T47D (cell line): ENCODE measurements at places on chromosomes 3 and 15.

GRCh38 chr3:49675912-49676311, 1.8 kb downstream of the APEH start:
- no peak for DNase-seq

DNA sequence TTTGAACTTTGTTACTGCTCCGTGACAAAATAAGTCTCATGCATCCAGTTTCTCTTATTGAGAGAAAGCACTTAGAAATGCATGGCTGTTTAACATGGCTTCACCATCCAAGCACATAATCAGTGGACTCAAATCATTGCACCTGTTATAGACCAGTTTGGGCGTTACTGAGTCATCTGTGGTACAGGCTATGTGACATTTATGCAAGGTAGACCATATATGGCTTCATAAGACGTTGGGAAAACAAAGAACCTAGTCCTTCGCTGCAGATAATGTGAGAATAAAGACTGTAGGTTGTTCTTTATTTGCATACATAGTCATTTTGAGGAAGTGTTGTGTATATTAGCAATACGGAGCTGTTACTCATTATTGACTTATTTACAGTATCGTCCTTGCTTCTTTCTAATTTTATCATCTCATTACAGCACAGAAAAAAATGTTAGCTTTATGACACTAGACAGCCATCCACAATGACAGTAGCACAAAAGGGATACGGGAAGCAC, 374.7 kb downstream of the IL5RA start:
- DNase-seq, result no peak

GRCh38 chr3:2826453-2826852, 283.7 kb downstream of the IL5RA start:
- DNase-seq, result no peak

DNA sequence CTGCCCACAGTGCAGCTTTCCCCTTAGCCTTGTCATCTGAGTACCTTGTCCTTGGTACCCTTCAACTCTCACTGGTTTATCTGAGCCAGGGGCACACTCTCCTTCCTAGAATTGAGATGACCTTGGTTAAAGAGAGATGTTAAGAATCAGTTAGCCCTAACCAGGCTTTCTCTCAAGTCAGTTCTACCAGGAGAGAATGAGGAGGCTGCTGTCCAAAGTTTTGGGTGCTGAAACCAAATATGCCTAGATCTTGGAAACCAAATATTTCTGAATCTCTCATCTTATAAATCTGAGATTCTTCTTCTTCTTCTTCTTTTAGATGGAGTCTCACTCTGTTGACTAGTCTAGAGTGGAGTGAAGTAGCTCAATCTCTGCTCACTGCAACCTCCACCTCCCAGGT, 12.0 kb upstream of the CTXND1 start:
- peak; percentile 54 for DNase-seq

DNA sequence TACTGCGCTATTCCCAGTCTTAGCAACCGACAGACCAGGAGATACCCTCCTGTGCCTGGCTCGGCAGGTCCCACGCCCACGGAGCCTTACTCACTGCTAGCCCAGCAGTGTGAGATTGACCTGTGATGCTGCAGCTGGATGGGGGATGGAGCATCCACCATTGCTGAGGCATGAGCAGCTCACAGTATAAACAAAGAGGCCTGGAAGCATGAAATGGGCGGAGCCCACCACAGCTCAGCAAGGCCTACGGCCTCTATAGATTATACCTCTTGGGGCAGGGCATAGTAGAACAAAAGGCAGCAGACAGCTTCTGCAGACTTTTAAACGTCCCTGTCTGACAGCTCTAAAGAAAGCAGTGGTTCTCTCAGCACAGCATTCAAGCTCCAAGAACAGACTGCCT, 160.3 kb downstream of the ANXA2 start:
- DNase-seq, result no peak

DNA sequence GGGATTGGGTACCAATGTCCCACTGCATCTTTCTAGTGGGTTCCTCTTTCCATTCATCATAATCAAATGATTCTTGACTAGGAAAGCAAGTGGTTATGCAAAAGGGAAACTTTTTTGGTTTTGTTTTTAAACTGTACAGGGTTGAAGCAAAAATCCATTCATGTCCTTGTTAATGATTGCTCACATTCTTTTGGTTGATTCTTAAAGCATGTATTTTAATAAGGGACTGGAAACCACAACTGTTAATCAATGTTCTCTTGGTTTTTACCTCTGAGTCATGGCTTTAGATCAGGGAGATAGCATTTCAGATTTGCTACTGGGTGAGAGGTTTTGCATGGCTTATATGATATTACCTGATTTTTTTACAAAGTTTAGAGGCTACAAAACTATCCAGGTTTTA, 371.7 kb upstream of the RGMA start:
- DNase-seq, result no peak

- DNase-seq, result no peak
Measured at GRCh38 chr3:55570271-55570711, 83.2 kb upstream of the WNT5A start.

DNA sequence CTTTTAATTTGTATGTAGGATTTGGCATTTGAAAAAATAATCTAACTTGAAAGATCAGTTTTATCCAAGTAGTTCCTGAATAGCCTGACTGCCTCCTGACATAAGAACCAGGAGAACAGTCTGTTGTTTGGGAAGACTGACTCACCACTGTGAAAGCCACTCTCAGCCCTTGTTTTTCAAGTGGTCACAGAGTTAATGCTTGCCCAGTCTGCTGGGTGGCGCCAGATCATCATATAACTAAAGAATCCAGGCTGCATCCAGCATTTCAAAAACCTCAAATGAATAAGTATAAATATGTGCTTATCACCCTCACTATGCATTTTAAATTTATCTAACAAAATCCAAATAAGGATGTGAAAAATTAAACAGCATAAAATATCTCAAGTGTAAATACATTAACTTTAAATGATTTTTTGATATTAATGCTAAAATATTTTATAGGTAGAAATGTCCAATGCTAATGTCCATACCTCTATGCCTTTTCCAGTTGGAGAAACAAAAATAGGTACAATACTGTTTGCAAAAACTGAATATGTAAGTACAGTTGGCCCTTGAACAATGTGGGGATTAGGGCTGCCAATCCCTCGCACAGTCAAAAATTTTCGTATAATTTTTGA, 26.9 kb upstream of the ZBBX start:
- DNase-seq, result peak; percentile 46

GRCh38 chr3:184135149-184135910, at the start of gene EIF2B5:
EIF2B5 (plus strand) TSS chr3:184135358; CDS start chr3:184135386, 28 bp downstream.
- DNase-seq, result peak; percentile 76

DNA sequence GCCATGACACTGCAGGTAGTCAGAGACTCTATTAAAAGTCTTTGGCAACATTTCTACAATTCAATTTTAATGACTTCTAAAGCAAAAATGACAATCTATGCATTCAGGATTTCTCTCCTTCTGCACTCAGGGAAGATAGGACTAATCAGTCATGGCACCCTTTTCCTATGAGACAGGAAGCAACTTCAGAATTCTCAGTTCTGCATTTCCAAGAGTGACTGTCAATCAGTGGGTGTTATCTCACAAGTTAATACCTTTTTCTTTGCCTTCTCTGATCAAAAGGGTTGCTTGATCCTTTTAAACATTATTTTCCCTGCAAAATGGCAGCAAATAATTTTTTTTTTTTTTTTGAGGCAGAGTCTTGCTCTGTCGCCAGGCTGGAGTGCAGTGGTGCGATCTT, 7.8 kb upstream of the ICE2 start:
- no peak for DNase-seq

- peak; percentile 60 for DNase-seq
Measured at GRCh38 chr3:15206662-15207576, 873 bp downstream of the CAPN7 start.

DNA sequence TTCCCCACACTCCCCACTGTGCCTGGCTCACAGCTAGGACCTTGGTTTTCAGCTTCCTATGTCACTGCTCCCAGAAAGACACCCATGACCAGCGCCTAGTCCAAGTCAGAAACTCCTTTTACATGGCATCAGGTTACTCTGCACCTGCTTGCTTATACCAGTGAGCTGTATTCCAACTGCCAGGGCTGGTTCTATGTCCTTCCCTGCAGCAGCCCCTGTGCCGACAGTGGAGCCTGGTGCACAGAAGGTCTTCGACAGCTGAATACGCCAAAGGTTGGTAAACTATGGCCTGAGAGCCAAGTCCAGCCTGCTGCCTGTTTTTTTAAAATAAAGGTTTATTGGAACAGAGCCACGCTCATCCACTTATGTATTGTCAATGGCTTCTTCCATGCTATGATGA, 102.5 kb downstream of the IQSEC1 start:
- no peak for DNase-seq

- no peak for DNase-seq
Measured at GRCh38 chr3:51703068-51703760, 3.7 kb upstream of the GRM2 start.

- DNase-seq, result no peak
Measured at GRCh38 chr3:113441051-113441770, at the start of gene CFAP44. CFAP44 (minus strand) TSS chr3:113441493; CDS start chr3:113433664, 7,829 bp downstream.

GRCh38 chr15:89489376-89489775, 7.0 kb downstream of the RHCG start:
- no peak for DNase-seq

GRCh38 chr3:54557538-54558428, 370.1 kb downstream of the LRTM1 start:
- no peak for DNase-seq

- DNase-seq, result no peak
Measured at GRCh38 chr3:138448631-138449030, 14.2 kb downstream of the ESYT3 start.

GRCh38 chr3:163462446-163462845, 1615.8 kb downstream of the SI start:
- no peak for DNase-seq

- no peak for DNase-seq
Measured at GRCh38 chr15:48916721-48917120, 38.8 kb downstream of the EID1 start.

DNA sequence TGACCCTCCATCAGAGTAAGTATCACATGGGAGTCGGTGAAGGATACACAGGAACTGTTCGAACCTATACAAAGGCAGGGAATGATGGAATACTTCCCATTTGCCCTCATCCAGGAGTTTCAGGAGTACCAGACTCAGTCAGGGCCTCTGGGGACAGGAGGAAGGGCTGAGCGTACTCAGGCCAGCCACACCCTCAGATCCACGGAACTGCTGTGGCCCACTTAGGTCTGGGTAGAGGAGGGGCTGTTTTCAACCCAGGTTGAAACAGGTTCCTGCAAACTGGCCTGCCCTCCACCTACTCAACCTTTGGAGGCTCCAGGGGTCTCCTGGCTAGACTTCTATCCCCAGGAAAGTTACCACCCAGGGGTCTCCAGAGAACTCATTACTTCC, 6.7 kb upstream of the IGDCC3 start:
- DNase-seq, result no peak

DNA sequence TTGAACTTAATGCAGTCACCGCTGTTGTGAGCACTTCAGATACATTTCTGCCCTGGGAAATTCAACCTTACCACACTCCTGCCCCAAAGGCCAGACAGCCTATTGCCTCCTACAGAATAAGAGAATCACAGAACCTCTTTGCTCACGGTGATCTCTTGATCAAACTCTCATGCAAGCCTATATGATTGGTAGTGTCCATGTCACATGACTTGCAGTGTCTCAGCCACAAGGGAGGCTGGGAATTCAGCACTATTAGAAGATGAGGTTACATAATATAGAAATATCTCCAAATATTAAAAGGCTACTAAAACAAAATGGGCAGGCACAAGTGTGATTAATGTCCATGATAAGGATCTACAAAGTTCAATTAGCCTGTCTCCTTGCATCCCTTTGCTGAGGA, 3.8 kb upstream of the PCOLCE2 start:
- no peak for DNase-seq

DNA sequence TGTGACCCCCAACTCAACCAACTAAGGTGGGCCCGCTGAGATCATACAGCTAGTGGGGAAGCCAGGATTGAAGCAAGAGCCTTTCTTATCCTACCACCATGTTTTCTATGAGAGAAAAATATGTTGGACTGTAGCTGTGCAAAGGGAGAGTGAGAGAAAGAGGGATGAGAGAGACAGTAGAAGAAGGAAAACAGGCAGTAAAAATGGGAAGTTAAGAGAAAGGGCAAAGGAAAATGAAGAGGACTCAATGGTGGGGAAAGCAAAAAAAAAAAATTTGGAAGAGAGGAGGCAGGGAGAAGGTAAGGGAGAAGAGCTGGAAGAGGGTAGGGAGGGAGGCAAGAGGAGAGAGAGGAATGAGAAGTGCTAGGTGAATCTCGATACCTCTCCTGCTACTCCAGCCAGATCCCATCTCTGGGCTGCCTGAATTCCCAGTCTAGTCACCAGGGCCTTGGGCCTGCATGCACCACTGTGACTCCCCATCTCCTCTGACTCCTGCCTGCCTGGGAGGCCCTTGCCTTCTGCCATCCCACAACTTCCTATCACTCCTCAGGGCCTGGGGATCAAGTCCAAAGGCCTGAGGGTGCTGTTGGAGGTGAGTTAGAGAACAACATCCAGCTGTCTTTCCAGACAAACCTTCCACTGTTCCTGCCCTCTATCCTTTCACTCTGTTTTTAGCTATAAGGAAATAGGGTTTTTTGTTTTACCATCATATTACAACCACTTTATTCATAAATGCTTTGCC, 15.7 kb downstream of the FAM81A start:
- DNase-seq, result no peak

DNA sequence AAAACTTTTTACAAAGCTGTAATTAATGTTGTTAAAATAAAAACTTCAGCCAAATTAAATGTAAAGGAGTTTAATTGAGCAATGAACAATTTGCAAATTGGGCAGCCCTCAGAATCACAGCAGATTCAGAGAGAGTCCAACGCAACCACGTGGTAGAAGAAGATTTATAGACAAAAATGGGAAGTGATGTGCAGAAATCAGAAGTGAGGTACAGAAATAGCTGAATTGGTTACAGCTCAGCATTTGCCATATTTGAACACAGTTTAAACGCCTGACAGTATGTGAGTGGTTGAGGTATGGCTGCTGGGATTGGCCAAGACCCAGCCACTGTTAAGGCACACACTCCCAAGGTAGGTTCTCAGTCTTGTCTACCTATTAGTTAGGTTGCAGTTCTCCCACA, 14.4 kb upstream of the PLA2G4D start:
- DNase-seq, result no peak

DNA sequence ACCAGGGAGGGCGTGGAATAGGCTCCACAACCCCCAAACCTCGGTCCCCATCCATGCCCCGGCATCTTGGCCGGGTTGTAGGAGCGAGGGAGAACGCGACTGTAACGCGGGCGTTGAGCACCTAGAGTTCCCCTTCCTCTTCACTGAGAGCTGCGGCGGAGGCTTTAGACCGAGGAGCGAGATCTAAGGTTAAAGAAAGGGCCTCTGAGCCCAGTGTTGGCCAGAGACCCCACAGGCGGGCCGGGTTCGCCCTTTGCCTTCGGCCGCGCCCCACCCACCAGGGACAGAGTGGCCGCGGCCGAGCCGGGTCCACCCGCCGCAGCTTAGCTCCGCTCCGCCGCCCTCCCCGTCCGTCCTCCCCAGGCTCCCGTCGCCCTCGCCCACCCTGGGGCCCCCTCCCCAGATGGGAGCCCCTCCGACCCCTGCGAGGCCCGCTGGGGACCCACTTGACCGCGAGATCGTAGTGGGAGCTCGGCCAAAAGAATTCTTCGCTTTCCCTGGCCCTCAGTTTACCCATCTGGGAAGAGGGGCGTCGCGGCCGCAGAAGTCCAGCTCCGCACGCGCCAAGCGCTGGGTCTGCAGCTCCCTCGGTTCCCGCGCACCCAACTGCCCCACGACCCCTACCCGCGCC, 425 bp downstream of the ANPEP start:
- DNase-seq, result no peak

- no peak for DNase-seq
Measured at GRCh38 chr15:23686466-23687142, 501 bp downstream of the NDN start.

GRCh38 chr15:66763186-66764071, 61.4 kb downstream of the SMAD6 start:
- no peak for DNase-seq

- no peak for DNase-seq
Measured at GRCh38 chr3:59658274-59658673, 608.4 kb upstream of the CFAP20DC start.
